ENCODE measurements at places on chromosomes 12 and 14.

GRCh38 chr14:103008768-103009357 is 48.5 kb downstream of the CDC42BPB start:
- no peak for DNase-seq

DNA sequence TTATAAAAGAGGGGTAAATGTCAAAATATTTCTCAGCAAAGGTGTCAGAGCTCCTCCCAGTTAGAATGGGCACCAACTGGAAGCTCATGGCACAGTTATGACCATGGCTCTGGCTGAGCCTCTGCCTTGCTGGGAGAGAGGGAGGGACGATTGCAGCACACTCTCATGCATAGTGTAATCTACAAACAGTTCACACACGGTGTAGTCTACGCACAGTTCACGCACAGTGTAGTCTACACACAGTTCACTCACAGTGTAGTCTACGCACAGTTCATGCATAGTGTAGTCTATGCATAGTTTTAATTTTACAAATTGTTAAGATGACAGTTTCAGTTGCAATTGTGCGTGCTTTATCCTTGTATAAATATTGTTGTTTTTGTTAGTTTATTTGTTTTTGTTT is 1474.6 kb upstream of the TMEM132C start:
- no peak for DNase-seq

GRCh38 chr12:125861299-125862281 is 796.4 kb downstream of the AACS start:
- DNase-seq: no peak

DNA sequence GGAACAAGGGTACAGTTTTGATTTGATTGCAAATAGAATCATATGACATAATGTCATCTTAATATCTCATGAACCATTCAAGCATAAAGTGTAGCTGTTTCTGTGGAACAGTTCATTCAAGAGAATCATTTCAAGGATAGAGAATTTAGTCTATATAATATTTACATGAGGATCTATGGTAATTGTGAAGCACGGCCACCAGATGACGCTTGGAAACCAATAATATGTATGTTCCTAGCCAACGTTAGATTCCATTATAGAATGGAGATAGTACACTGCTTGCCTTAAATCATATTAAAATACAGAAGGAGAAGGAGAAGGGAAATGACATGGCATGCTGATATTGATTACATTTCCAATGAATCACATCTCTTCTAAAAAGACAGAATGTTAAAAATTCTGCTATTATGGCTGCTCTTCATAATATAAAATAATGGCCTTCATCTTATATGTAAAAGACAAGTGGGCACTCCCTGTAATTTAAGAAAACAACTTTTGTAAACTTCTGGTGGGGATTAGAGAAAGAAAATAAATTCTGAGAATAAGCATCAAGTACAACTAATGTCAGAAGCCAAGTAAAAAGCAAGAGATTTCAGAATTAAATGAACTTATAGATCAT is 351.0 kb downstream of the NAV3 start:
- no peak for DNase-seq

DNA sequence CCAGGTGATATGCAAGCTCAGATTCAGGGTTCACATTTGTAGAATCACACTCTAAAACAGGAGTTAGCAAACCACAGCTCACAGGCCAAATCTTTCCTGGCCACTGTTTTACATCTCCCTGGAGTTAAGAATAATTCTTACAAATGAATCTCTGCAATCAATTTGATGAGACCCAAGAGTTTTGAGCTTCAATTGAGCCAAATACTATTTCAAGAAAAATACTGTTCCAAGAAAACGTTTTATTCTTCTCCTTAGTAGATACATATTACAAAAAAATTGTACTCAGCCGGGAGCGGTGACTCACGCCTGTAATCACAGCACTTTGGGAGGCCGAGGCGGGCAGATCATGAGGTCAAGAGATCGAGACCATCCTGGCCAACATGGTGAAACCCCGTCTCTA is 2.5 kb downstream of the PTGDR start:
- DNase-seq: no peak

DNA sequence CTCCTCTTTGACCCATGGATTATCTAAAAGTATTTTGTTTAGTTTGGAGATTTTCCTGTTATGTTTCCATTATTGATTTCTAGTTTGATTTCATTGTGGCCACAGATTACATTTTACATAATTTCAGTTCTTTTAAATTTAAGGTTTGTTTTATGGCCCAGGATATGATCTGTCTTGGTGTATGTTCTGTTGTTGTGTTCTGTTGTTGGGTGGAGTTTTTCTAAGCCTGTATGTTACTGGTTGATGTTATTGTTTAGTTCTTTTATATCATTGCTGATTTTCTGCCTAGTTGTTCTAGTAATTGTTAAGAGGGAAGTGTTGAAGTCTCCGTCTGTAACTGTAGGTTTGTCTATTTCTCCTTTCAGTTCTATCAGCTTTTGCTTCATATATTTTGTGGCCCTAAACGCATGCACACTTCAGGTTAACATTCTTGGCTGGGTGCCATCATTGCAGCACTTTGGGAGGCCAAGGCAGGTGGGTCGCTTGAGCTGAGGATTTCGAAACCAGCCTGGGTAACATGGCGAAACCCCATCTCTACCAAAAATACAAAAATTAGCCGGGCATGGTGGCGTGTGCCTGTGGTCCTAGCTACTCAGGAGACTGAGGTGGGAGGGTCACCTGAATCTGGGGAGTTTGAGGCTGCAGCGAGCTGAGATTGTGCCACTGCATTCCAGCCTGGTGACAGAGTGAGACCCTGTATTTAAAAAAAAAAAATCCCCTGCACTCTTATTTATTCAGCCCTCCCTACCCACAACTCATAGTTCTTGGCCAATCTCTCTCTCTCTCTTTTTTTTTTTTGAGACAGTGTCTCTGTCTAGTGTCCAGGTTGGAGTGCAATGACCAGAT is 28.1 kb upstream of the CFL2 start:
- no peak for DNase-seq

DNA sequence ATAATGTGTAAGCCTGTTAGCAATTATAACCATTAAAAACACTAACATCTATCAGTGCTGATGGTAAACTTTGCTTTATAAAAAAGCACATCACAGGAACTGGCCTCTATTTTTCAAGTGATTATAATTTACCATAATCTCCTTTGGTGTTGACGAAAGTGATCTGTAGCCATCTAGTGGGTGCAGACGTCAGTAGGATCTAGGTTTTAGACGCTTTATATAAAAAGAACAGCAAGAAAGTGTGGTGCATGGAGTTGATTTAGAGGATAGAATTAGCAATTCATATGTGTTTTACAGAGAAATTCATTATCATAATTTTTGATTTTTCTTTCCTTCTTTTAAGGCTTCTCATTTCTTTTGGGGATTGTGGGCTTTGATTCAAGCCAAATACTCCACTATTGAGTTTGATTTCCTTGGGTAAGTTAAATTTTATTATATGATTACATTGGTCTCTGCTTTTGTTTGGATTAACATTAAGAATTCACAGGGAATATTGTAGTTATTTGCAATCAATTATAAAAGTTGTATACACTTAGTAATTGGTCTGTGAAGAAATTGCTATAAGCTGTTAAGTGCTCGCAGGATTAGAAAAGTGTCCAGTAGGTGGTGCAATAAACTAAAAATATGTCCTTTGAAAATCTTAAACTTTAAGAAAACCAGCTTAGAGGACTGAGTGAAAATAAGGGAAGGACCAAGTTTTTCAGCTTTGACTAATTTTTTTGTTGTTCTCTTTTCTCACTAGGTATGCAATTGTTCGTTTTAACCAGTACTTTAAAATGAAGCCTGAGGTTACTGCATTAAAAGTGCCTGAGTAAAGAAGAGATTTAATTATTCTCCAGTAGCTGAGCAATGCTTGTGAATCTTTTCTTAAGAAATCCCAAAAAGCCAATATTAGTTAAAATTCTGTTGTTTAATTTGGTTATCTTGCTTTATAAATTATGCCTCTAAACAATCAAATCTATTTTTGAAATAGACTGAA is 59.5 kb downstream of the ETNK1 start:
- DNase-seq: no peak

Measured in AG04449 (cell line).